Cardiac septum (tissue), 1 donor: ENCODE measurements at places on chromosomes 13 and 19. TPM values are rescaled to one million over a fixed set of nuclear protein-coding genes. Genes with fewer than 3 reads are reported as not detected.

The AMER2 gene
- not detected for total RNA-seq

GRCh38 chr19:17103177-17103576, 27.6 kb downstream of the MYO9B start:
- no peak for DNase-seq

- no peak for DNase-seq
Observed at GRCh38 chr19:49927526-49928264, 1.3 kb upstream of the ATF5 start.

DNA sequence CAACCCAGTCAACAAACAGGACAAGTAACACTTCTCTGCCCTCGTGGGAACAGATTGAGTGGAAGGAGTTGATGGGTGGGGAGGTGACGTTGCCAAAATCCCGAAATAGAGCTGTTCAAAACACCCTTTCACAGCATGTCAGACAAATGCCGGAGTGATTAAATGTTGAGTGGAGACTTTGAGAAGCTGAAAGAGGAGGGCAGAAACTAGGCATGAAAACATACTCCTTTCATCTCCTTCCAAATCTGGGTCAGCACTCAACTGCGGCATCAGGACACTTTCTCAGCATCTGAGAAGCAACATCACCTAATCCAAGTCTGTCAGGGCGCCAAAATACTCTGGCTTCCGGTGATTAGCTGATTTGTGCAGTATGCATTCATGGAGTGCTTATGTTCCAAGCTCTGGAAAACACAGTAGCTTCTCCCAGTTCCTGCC, 51.5 kb upstream of the MRI1 start:
- DNase-seq = no peak

DNA sequence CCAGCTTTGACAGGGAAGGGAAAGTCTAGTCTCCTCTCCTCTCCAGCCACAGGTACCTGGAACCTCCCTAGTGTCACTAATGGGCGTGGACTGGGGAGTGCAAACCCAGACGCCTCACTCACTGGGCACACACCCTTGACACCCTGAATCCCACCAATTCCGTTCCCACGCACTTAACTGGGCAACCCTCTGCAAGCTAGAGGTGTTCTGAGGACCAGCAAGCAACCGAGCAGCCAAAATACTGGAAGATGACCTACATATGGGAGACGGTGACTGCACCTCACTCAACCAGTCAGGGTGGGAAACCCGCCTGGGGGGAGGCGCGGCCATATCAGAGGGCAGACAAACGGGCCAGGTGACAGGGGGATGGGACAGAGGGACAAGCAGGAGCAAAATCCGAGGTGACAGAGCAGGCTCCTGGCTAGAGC, 991 bp downstream of the ABHD17A start:
- DNase-seq = no peak

DNA sequence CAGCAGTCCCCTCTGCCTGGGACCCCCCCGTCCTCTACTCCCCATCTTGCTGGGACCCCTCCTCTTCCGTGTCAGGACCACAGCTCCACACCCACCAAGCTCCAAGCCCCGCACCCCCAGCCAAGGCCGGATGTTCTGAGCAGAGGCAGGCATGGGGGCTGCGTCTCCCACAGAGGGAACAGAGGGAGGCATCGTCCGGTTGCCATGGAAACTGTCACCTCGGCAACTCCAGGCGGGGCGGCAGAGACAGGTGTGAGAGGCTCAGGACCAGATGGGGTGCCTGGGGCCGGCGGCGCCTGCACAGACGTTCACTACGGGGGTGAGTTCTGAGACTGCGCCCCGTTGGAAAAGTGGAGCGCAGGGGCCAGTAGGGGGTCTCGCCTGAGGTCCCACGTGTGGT, 5.4 kb downstream of the RNU6-9 start:
- no peak for DNase-seq
